ENCODE measurements at places on chromosomes 16 and 17.

DNA sequence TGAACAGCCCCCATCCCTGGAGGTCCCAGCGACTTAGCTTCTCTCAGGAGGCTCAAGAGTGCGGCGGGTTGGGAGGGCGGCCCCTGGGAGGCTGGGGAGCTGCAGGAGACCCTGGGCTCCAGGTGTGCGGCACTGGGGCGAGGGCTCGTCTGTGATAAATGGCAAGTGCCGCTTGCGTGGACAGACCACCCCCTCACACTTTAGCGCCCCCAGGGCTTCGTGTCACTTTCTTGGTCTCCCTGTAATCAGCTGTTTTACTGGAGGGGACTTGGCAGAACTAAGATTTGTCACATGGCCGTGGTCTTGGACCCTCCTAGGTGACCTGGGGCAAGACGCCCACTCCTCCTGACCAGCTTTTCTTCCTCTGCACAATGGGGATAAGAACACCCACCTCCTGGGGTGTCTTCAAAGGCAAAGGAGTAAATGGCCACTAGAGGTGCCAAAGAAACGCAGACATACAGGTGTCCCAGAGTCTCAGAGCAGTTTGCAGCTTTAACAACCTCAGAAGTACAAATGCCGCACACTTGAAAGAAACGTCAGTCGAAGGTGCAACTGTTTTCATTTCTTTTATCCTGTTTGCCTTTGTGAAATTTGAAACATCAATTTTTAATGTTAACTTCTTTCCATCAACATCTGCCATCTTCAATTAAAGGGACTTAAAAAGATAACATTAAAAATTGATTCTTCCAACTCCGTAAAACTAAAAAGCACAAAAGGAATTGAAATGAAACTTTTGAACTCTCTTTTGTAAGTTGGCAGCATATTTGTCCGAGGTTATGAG, 946 bp downstream of the OSGIN1 start:
- no peak for DNase-seq

GRCh38 chr17:28227316-28228108, 91.5 kb upstream of the TMEM97 start:
- DNase-seq, result no peak

GRCh38 chr17:49881054-49881402, 33.2 kb upstream of the TAC4 start:
- no peak for DNase-seq

- DNase-seq, result no peak
Observed at GRCh38 chr16:15435216-15435864, 952 bp downstream of the BMERB1 start.

DNA sequence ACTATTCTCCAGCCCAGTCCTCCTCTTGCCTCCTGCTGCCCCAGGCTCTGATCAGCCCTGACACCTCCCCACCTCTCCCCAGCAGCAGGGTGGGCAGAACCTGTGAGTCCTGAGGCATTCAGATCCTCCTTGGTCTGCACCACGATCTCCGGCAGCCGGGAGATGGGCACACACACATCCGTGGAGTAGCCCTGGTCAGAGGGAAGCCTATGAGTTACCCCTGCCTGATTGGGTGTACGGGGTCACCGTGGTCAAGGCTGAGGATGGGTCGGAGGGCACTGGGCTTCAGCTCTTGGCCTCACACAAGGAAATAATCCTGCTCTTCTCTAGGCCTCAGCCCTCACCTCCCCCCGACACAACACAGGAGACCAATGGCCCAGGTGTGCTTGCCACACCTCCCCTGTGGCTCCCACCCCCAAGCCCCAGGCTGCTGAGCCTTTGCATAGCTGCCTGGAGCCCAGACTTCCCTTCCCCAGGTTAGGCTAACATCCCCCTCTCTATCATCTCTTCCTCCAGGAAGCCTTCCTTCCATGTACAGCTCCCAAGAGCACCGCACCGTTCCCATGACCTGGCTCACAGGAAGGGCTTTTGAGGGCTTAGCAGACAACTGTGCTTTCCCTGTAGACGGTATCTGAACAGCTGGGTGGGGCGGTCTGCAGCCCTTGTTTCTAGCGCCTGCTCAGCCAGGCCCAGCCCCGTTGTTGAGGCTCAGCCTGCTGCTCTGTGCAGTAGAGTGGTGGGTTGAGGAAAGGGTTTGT, 3.7 kb downstream of the LDHD start:
- no peak for DNase-seq

Measured in activated CD8-positive, alpha-beta memory T cell treated with anti-CD3 and anti-CD28 coated beads for 4 hours (primary cell).